PC-9 (cell line): ENCODE measurements at places on chromosomes 2 and 18. TPM values are rescaled to one million over a fixed set of nuclear protein-coding genes. Genes with fewer than 3 reads are reported as not detected.

- H3K36me3 ChIP-seq, result no peaks in the 10 kb centered on the region
- H3K4me1 ChIP-seq, result peaks cover 7% of the 10 kb centered on the region
- no peak overlapping the region for H3K4me3 ChIP-seq
- no peak for DNase-seq
- H3K27ac ChIP-seq, result no peak overlapping the region
Measured at GRCh38 chr18:45060102-45060501, 379.4 kb downstream of the SETBP1 start.

EFEMP1 gene
- 61.3 and 86.3 TPM in 2 replicates for total RNA-seq

- H3K4me1 ChIP-seq, result no peaks in the 10 kb centered on the region
- no peak for DNase-seq
- H3K27ac ChIP-seq, result no peak overlapping the region
- no peak overlapping the region for H3K4me3 ChIP-seq
Measured at GRCh38 chr2:88765154-88765888, 73.8 kb downstream of the RPIA start.

DNA sequence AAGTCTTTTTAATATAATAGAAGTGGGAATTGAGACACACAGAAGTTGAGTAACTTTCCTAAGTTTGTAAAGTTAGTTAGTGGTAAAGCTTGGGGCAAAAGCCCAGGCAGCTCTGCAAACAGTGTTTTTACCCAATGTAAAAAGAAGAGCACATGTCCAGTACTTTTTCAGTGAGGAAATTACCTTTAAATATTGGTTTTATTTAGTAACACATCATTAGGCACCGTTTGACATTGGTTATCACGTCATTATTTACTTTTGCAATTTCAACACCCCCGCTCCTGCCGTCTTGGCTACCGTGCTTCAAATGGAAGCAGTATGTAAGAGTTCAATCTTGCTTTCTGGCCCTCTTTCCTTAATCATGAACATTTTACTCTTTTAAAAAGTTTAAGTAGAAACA, 807.9 kb downstream of the EPHA4 start:
- no peak for DNase-seq
- H3K27me3 ChIP-seq, result no peaks in the 10 kb centered on the region
- no peaks in the 10 kb centered on the region for H3K36me3 ChIP-seq

GRCh38 chr18:48754993-48755473, 195.7 kb downstream of the SMAD7 start:
- H3K27me3 ChIP-seq, result no peaks in the 10 kb centered on the region
- no peaks in the 10 kb centered on the region for H3K4me1 ChIP-seq
- no peak overlapping the region for H3K27ac ChIP-seq
- no peak overlapping the region for H3K4me3 ChIP-seq
- H3K36me3 ChIP-seq, result no peaks in the 10 kb centered on the region

- H3K36me3 ChIP-seq, result no peaks in the 10 kb centered on the region
- no peaks in the 10 kb centered on the region for H3K4me1 ChIP-seq
- DNase-seq, result no peak
- no peak overlapping the region for H3K4me3 ChIP-seq
Measured at GRCh38 chr2:237901932-237902850, 42.8 kb downstream of the RAMP1 start.

DNA sequence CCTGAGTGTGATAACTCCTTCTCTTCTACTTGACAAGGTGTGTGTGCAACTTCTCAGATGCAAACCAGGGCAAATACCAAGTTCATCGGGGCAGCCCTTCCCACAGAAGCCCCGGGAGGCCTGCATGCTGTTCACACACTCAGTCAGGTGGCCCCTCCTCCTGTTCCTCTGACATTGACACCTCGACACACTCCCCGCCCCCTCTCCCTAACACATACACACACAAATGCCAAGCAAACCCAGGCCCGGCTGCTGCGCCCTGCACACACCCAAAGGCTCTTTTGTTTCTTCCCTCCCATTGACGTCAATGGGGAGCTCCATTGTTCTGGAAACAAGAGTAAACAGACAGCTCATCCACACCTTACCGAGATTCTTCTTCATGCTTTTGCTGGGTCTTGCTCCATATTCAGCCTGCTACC, 1.7 kb upstream of the PER2 start:
- H3K27me3 ChIP-seq, result peaks cover 8% of the 10 kb centered on the region; the same call in 1 of the 2 replicates
- no peak overlapping the region for H3K27ac ChIP-seq
- H3K36me3 ChIP-seq, result no peaks in the 10 kb centered on the region

C2orf80 gene
- total RNA-seq, result not detected in 2 replicates

FKBP7 gene
- total RNA-seq, result 3.8 and 6.1 TPM in 2 replicates

DNA sequence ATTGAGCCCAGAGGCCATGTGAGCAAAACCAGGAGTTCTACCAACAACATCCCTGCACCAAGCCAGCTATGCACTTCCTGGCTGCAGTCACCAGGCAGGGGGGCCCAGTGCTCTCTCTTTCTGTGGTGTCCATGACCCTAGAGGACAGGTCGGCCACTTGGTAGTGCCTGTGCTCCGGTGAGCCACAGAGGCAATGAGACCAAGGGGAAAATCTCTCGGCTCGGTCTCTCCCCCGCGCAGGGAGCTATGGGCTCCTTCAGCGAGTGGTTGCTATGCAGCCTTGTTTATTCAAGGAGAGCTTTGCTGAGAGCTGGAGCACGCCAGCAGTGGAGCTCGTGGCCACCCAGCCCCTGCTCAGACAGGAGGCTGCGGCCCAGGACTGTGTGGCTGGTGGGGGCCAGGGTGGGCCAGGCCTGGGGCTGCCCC, at the start of gene TOGARAM2:
Gene TOGARAM2 (plus strand): TSS at position 283 of the 426 bp plus-strand sequence. CDS start 13,537 bp downstream, outside the sequence.
- no peak for DNase-seq
- H3K4me3 ChIP-seq, result no peak within 1 kb of the TSS

LYG2 gene
- not detected in 2 replicates for total RNA-seq

UGT1A8 gene
- total RNA-seq, result 0.17 and 0.20 TPM in 2 replicates
